Kidney glomerular epithelial cell (primary cell): ENCODE measurements at places on chromosomes 1 and 21.
A peak's percentile ranks its signal among the peaks of the same experiment; 100 is the strongest.

GRCh38 chr1:150578272-150579109 is 919 bp downstream of the MCL1 start:
- peak; percentile 41 for DNase-seq

DNA sequence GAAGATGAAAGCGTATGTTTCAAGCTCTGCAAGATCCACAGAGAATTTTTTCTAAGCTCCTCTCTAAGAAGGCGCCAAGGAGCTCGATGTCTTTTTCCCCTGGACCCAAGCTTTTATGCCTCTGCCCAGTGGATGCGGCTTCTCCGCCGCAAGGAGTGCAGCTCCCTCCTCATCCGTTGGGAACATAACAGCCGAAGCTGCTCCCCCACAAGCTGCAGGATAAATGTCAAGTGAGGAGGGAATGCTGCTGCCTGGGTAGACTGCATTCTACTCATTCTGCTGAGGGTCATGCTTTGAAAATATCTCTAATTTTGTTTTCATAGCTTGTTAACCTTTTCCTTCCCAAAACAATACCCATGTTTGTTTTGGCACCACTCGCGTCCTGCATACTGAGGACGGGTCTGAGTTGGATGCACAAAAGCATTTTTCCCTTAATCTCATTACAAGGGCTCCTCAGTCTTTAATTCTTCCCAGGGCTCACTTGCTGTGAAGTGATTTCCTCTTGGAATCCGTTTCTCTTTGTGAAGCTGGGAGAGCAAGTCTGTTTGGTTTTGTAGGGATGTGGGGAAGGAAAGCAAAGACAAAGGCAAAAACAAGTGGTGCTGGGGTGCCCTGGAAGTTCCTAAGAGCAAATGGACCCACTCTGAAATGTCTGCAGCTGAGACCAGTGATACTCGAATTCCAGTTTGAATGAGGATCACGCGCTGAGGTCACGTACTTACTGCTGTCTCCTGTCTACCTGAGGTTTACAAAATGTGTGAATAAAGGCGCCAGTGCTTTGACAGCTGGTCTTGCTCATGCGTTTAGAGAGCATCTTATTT is 134.0 kb upstream of the IRF2BP2 start:
- DNase-seq: peak; percentile 55

GRCh38 chr1:33434363-33434750 is 3.5 kb upstream of the PHC2 start:
- no peak for DNase-seq

GRCh38 chr1:11253226-11253625 is 9.1 kb downstream of the MTOR start:
- DNase-seq: no peak

DNA sequence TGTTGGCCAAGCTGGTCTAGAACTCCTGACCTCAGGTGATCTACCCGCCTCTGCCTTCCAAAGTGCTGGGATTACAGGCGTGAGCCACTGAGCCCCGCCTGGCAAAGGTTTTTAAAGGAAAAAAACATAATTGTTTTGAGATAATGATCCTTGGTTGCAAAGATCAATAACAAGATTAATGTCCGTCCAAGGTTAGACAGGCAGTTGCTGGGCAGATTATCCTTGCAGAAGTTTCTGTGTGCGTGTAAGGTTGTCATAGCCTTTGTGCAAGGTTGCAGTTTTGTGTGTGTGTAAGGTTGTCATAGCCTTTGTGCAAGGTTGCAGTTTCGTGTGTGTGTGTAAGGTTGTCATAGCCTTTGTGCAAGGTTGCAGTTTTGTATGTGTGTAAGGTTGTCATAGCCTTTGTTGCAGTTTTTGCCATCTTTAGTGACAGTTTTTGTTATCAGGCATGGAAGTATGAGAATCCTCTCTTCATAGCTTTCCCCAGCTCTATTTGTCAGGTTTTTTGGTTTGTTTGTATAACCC is 3.6 kb downstream of the YBEY start:
- DNase-seq: no peak

DNA sequence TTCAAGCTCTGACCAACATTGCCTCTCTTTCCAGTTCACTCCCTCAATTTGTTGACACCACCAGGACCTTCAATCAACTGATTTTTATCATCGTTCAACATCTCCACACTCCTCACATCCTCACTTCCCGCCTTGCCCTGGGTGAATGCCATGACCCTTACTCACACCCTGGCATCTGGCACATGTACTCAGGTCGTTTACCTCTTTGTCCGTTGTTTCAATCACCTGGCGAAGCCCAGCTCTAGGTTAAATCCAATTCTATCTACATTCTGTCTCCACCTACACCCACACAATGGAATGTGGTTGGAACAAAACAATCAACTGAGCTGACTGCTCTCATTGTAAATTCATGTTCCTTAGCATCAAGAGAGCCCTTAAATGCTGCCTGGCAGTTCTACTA is 24.2 kb upstream of the TBX15 start:
- DNase-seq: no peak

DNA sequence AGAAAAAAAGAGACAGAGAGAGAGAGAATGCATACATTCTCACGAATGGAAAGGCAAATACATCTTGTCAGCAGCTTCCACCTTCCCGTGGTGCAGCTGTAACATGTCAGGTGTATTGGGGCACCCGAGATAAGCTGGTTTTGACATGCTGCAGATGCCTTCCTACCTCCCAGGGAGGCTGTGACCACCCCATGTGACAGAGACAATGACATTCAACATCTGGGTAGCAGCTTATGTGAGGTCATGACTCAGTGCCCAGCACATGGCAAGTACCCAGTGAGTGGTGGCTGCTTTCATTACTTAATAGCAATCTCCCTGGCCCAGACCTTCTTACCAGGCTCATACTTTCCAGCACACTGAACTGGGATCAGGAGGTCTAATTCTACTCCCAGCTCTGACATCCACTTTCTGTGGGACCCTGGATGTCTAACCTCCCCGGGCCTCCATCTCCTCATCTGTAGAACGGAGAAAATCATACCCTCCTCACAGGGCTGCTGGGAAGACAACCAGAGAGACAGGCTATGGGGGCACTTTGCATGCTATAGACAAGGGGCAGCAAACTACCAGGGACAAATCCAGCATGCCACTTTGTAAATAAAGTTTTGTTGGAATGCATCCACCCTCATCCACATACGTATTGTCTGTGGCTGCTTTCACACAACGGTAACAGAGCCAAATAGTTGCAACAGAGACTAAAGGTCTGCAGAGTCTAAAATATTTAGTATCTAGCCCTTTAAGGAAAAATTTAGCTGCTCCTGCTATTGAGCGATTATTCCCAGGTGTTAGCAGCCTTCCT is 38.5 kb upstream of the ZBTB40 start:
- no peak for DNase-seq

DNA sequence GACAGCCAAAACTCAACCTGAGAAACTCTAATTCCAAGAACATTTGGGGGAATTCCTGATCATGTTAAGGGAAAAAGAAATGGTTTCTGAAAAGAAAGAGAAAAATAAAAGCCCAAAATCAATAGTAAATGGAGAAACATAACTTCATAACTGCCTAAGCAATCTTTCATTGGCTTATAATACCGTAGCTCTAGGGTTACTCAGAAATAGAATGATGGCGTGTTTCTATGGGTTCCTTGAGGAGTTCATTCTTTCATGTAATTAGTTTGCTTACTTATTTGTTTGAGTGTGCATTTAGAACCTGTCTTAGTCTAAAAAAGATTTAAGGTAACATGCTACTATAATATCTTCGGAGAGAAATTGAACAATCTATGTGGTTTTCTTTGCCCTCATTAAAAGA is 37.5 kb upstream of the FBXO28 start:
- no peak for DNase-seq

DNA sequence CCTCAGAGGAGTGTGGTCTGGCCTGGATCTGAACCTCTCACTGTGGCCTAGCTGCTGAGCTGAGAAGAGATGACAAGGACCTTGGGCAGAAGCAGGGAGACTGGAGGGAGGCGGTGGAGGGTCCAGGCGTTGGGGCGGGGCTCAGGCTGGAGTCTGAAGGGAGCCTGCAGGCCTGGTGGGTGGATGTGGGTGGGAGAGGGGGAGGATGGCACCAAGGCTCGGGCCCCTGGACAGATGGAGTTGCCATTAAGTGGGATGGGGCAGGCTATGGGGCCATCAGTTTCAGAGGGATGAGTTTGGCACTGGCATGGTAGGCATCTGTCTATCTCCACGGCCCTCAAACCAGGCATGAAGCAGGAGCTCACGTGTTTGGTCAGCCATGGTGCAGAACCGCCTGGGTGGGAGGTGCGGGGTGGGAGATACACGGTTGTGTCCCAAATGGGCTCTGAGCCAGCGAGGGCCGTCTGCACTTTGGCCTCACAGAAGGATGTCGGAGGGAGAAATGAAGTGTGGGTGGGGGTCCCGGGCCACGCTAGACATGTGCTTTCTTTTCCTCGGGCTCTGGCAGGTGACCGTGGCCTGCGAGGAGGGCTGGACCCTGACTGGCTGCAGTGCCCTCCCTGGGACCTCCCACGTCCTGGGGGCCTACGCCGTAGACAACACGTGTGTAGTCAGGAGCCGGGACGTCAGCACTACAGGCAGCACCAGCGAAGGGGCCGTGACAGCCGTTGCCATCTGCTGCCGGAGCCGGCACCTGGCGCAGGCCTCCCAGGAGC is 23.6 kb downstream of the PCSK9 start:
- no peak for DNase-seq

GRCh38 chr1:168421399-168422004 is 122.3 kb downstream of the XCL2 start:
- DNase-seq: no peak

- DNase-seq: peak; percentile 61
These were observed 20.5 kb upstream of the BCL10 start for GRCh38 chr1:85296980-85297379.

GRCh38 chr1:115173151-115173550 is 83.8 kb upstream of the TSPAN2 start:
- no peak for DNase-seq

DNA sequence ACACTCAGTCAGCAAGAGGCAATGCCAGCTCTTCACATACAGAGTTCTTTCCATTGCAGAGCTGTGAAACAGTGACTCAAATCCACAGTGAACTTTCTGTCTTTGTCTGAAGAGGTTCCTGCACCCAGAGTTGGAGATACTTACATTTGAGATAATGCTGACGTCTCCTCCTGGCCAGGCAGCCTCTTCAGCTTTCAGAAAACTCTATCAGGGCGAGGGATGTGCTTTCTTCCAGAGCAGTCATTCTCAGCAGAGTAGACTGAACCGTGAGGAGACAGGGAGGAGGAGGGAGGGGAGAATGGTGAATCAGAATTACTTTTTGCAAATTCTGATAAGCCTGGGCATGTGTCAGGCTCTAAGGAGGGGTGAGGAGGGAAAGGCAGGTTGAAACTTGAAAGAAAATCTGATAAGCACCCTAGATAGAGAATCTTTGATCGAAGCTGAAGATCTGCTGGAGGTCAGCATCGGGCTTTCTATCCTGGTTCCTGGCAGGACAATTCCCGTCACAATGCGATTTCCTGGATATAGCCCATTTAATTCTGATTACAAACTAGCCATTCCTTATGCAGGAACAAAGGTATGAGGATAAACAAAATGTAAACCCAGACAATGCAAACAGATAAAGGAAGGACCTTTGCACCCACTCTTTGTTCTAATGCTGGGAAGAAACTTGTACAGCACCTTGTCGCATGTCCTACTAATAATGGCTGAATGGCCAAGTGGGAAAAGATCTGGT is 18.9 kb upstream of the NID1 start:
- DNase-seq: peak; percentile 36

DNA sequence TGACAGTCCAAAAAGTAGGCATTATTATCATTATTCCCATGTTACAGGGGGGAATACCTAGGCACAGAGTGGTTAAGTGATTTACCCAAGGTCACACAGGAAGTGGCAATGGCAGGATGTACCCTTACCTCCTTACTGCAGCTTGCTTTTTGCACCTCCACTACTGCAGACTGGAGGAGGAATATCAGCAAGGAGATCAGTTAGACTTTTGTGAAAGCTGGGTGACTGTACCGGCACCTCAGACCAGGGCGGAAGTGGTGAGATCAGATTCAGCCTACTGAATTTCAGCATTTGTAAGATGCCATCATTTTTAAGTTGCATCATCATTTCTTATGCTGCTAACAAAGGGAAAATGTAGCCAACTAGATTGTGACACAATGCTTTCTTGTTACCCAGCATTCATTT is 4.5 kb downstream of the ADARB1 start:
- no peak for DNase-seq

DNA sequence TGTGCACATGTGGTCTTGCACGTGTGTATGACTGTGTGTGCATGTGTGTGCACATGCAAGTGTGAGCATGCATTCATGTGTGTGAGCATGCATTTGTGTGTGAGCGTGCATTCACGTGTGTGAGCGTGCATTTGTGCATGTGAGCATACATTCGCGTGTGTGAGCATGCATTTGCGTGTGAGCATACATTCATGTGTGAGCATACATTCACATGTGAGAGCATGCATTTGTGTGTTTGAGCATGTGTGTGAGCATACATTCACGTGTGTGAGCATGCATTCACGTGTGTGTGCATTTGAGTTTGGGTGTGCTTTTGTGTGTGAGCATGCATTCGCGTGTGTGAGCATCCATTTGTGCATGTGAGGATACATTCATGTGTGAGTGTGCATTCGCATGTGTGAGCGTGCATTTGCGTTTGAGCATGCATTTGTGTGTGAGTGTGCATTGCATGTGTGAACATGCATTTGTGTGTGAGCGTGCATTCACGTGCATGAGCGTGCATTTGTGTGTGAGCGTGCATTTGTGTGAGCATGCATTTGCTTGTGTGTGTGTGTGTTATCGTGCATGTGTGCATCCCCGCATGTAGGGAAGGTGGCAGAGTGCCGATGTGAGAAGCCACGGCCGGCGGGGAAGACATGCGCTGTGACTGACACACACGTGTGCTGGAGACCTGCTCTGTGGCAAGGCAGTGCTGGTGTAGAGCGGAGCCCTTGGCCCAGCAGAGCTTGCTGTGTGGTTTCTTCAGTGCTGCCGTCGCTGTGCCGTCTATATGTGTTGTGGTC is 18.2 kb downstream of the ITGB2 start:
- no peak for DNase-seq

- no peak for DNase-seq
These were observed 110.2 kb upstream of the APP start for GRCh38 chr21:26280775-26281174.

DNA sequence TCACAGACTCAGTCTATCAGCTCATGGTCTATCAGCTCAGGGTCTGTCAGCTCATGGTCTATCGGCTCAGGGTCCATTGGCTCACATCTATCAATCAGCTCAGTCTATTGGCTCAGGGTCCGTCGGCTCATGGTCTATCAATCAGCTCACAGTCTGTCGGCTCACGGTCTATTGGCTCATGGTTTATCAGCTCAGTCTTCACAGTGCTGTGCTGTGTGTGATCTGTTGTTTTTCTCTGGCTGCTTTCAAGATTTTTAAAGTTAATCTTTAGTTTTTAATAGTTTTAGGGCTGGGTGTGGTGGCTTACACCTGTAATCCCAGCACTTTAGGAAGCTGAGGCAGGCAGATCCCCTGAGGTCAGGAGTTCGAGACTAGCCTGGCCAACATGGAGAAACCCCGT is 14.4 kb downstream of the C1orf159 start:
- no peak for DNase-seq
